ENCODE measurements at places on chromosomes 7 and 10.

DNA sequence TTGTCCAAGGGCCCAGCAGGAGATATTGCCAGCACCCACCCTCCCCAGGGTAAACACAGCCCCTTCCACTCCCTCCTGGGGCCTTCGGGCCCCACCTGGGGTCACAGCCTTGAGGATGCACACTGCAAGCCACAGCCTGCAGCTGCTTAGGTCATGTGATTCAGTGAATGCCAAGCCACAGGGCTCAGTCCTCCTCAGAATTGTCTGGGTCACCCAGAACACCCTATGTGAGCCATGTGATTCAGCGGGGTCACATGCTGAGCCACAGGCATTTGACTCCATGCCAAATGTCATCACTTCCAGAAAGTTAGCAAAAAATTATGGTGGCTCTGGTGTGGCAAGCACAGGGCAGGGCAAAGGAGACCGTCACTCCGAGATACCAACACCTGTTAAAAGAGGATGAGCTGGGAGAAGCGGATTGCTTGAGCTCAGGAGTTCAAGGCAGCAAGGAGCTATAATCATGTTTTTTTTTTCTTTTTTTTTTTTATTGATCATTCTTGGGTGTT lies 17.2 kb upstream of the PSAP start:
- DNase-seq = no peak

GRCh38 chr10:70804421-70804808 lies 11.3 kb upstream of the SGPL1 start:
- DNase-seq = no peak

GRCh38 chr7:155577509-155577905 lies 31.1 kb upstream of the CNPY1 start:
- no peak for DNase-seq

DNA sequence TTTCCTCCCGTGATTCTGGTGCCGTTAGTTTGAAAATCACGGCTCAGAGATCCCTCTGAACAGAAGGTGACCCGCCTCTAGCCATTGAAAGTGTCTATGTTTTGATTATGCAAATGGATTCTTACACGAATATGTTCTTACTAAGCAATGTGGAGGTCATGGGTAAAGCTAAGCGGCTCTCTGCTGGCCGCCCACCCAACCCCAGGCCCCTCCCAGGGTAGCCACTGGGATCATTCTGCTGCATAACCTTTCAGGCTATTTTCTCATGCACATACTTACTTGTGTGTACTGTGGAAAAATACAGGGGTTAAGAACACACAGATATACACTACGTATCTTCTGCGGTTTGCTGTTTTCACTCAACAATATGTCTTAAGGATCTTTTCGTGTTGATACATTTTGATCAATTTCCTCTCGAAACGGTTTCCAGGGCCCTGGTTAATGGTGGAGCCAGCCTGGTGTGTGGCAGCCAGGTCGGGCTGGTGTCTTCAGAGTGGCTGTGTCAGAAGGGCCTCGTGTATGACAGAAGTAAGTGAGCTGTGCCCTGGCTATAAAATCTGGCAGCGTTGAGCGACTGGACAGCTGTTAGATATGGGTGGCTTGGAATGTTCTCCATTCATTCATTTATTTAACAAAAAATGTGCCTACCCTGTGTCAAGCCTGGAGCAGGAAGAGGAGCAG lies 29.9 kb downstream of the ZNF783 start:
- no peak for DNase-seq

DNA sequence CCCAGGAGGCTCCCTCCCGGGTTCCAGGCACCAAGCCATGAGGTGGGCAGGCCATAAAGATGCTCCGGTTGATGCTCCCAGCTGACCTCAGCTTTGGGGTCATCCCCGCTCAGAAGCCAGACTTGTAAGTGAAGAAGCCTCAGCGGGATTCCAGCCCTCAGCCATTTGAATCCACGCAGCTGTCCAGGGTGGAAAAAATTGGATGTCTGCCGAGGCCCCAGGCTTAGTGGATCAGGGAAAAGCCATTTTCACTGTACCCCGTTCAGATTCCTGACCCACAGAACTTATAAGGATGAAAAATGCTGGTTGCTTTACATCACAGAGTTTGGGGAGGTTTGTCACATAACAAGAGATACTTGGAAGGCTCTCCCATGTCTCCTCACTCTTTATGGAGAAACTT lies 49.2 kb upstream of the CPN1 start:
- no peak for DNase-seq

DNA sequence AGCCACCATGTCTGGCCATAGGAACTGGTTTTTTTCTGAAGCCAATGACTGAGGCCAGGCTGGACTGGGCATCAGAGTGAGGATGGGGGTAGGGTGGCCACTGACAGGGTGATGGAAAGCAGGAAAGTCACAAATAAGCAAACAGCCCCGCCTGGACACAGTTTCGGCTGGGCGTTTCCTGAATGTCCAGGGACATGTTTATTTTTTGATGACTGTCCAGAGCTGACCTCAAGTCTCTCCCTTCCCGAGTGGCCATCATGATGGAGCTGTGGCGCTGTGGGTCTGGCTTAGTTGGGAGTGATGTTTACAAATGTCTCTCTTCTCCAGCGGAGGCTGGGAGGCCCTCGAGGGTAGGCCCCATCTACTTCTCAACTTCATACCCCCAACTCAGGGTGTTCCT lies 37.1 kb upstream of the COMTD1 start:
- DNase-seq = no peak

Data from CD4-positive, alpha-beta T cell treated with Interleukin-12 subunit alpha and Interleukin-12 subunit beta, for 1 hour (primary cell).